ENCODE measurements at places on chromosomes 11 and 22.

GRCh38 chr11:8723711-8724110, 41.1 kb downstream of the RPL27A start:
- DNase-seq: no peak

GRCh38 chr11:40202589-40203270, 1256.7 kb downstream of the LRRC4C start:
- DNase-seq: no peak

- DNase-seq: no peak
These were observed 70.8 kb upstream of the HORMAD2 start for GRCh38 chr22:30009478-30009877.

- no peak for DNase-seq
These were observed 4.6 kb downstream of the HYLS1 start for GRCh38 chr11:125892071-125892470.

GRCh38 chr11:15750535-15751308, 605.6 kb downstream of the SOX6 start:
- DNase-seq: no peak

GRCh38 chr22:17492247-17492646, 71.1 kb upstream of the SLC25A18 start:
- peak; percentile 35 for DNase-seq

GRCh38 chr11:26558190-26558589, 13.9 kb downstream of the MUC15 start:
- no peak for DNase-seq

DNA sequence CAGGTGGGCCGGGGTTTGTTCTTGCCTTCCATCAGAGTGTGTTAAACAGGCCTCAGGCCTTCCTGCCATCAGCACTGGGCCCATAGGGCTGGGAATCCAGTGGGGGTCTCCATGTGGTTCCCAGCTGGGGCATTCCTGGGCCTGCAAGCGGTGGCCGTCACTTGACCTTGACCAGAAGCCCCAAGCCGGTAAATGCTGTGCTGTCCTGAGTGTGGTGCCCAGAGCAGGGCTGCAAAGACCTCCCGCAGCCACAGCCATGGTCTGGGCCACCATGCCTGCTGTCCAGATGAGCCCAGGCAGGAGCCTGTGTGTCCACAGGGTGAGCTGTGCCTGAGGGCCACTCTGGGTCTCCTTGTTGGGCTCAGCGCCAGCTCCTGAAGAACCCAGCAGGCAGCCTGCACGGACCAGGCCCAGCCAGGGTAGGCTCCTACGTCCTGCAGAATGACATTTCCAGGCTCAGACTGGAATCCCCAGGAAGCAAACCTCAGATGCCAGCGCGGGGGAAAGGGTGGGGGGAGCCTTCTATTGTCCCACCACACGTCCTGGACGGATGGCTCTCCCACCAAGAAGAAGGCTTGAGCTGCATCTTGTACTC, 117.3 kb downstream of the KCNQ1OT1 start:
- DNase-seq: no peak

GRCh38 chr11:74006743-74007304, 2.1 kb downstream of the UCP3 start:
- no peak for DNase-seq

- no peak for DNase-seq
These were observed 61.8 kb downstream of the ALX4 start for GRCh38 chr11:44248109-44248508.

- DNase-seq: no peak
These were observed 2.4 kb upstream of the MFNG start for GRCh38 chr22:37488337-37489135.

GRCh38 chr11:92246630-92247029, 22.0 kb downstream of the FAT3 start:
- no peak for DNase-seq

DNA sequence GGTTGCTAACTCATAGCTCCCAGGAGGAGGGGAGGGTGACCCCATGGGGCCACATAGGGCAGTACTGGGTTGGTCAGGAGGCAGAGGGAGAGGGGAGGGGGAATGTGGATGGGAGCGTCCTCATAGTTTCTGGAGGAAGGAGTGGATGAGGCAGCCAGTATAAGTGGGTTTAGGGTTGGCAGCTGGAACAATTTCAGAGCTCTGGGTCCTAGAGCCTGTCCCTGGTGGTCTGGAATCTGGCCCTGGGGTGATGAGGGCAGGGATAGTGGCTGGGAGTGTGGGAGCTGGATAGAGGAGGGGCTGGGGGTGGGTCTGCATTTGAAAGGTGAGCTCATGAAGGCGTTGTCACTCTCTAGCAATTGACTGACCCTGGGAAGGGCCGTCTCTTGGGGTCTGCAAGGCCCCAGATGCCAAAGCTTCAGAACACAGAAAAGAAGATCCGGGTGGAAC, 5.3 kb upstream of the MRGPRG start:
- no peak for DNase-seq

GRCh38 chr11:15657264-15657663, 542.5 kb downstream of the INSC start:
- DNase-seq: no peak

DNA sequence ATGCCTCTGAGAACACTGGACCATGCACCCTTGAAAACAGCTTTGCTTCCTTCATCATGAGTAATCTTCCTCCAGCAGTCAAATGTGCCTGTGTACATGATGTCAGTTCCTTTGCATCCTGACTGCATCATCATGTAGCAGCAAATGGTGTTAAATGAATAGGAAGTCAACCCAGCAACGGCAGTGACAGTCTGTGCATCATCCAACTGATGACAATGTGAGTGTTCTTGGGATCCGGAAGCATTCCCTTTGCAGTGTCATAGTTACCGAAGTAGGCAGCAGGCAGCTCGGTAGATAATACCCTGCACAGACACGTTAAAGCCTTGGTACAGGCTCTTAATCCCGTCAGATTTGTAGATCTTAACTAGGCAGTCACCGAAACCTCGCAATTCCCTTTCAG, 2.5 kb downstream of the WBP2NL start:
- DNase-seq: no peak

- no peak for DNase-seq
These were observed 2.2 kb upstream of the OMP start for GRCh38 chr11:77100166-77101042.

DNA sequence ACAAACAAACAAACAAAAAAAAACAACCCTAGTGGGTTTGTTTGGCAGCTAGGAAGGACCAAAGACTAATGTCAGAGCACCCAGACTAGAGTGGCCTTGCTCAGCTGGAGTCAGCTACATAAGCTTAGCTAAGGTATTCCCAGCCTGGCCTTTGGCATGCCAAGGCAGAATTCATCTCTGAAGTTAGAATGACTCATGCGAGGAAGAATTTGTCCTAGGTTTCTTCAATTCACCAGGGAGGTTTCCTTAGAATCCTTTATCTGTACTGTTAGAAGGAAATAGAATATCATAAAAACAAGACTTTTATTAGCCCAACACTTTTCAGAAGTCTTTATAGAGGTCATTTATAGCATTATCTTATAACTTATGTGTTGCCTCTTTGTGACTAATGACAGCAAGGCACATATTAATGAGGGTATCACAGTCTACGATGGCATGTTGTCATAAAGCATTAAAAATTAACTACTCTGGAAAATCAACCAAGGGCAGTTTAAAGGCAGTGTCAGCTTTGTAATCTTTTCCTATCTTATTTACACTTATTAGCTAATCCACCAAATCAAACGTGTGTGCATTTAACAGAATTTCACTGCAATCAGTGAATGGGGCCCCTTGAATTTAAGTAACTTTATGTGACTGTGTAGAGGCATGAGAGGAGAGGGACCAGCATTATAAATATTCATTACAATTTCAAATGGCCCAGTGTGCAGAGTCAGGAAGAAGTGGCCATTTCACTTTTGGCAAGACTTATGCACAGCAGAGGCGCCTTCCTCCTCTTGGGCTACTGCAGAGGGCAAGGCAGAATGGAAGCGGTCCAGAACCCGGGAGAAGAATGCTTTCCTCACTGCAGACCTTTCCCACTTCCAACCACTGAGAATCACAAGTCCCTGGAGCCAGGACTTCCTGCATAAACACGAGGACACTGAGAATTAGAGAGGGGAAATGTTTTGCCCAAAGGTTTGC, 36.3 kb downstream of the SLC5A1 start:
- no peak for DNase-seq
